SW480 (cell line): ENCODE measurements at places on chromosomes 7 and 10.

DNA sequence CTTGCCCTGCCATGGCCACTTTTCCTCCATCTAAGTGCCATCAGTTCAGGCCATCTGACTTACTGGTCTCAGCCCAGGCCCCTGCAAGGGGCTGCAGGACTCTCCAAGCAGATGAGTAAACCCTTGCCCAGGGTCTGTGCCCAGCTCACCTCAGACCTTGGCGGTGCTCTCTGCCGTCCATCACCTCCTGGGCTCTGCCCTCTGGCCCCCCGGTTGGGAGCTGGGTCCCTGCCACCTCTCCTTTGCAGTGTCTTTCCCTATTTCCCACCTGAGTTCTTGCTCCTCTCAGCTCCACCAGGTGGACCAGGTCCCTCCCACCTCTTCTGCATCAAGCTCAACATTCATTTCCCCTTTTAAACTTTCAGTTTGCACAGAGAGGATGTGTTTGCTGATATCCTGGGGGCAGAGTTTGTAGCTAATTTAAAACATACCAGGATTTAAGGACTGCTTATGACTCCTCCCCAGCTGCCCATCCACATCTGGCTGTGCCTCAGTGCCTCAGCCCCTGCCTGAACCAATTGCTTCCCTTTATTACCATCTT is 135.5 kb downstream of the SLIT1 start:
- no peak for DNase-seq

GRCh38 chr7:40316176-40316575 is 181.4 kb downstream of the SUGCT start:
- DNase-seq = no peak

- DNase-seq = no peak
These were observed 17.5 kb downstream of the INPP5A start for GRCh38 chr10:132554991-132555647.

DNA sequence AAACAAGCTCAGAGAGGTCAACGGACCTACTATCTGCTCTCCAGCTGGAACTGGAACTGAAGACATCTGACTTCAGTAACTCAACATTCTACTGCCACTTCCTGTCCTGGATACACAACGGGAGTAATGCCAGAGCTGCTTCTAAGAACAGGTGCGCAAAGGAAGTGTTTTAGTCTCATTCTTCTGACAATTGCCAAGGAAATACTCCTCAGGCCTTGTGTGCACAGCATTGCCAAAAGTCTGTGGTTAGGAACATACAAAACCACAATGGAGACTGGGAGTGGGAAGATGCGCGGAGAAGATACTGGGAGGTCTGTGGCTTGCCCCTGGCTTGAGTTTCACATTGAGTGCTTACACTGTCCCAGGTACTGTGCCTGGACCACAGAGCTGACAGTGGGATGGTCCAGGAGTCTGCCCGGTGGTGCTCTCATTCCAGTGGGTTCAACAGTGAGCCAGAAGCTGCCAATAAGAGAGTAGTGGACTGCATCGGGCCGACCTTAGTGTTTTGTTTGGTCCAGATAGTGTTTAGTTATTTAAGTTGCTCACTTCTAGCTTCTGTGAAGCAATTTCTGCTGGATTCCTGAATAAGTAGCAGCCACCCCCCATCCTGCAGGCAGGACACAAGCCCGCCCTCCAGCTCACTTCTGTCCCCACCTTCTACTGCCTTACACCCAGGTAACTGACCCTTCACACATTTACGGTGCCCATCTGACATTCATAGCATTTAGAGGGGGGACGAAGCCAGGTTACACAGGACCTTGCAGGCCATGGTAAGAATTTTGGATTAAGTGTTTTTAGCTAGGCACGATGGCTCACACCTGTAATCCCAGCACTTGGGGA is 10.3 kb downstream of the TBL2 start:
- no peak for DNase-seq

DNA sequence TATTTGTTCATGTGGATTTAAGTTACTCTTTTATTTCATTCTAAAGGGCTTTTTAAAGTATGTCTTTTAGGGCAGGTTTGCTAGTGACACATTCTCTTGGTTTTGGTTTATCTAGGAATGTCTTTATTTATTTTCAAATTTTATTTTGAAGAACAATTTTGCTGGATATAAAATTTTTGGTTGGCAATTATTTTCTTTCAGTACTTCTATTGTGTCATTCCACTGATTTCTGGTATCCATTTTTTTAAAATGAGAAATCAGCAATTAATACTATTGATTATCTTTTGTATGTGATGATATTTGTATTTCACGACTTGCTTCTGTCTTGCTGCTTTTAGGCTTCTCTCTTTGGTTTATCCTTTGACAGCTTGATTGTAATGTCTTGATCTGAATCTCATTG is 756.3 kb downstream of the INHBA start:
- DNase-seq = no peak

GRCh38 chr10:95355301-95355700 is 64.5 kb upstream of the PDLIM1 start:
- no peak for DNase-seq

DNA sequence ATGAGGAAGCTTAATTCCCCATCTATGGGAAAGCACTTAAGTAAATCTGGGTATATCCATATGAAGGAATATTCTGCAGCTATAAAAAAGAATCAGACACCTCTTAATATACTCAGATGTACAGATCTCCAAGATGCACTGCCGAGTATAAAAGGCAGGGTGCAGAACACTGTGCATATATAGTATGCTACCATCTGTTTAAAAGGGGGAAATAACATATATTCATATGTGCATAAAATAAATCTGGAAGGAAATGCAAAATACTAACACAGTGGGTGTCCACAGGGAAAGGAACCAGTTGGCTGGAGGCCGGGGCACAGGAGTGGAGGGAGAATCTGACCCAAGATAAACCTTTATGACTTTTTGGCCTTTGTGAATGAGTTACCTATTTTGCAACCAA is 201.4 kb downstream of the SFMBT2 start:
- DNase-seq = no peak

- no peak for DNase-seq
These were observed 54.1 kb downstream of the LAMB1 start for GRCh38 chr7:107948645-107949442.

- peak; percentile 94 for DNase-seq
These were observed 2.3 kb downstream of the HKDC1 start for GRCh38 chr10:69222157-69223027.

DNA sequence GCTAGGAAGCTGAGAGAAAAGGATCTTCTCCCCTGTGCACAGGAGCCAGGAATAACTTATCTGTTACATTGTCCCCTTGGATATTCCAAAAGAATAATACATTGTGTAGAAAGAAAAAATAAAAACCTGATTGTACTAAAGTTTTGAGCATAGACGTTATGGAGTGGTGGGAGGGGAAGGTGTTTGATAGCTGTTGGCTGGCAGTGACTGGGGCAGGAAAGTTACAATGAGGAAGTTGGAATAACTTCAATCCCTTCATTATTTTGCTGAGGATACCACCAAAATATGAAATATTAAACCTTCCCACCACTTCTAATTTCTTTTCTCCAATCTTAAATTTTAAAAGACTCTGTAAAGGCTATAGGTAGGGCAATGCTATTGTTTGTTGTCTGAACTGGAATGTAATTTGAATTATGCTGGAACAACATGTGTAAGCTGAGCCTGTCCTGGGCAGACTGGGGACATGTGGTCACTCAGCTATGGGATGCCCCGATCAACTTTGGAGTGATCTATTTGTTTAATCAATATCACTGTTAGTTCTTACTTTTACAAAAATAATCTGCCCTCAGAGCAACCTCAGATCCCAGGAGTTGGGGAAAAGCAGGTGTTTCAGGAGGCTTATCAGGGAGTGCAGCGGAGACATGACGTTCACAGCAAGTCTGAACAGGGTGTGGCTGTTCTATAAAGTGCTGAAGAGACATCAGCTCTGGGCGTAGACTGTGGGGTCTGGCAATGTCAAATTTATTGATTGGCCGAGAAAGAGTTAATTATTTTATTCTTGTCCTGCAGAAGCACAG is 20.8 kb downstream of the CYP3A43 start:
- no peak for DNase-seq

DNA sequence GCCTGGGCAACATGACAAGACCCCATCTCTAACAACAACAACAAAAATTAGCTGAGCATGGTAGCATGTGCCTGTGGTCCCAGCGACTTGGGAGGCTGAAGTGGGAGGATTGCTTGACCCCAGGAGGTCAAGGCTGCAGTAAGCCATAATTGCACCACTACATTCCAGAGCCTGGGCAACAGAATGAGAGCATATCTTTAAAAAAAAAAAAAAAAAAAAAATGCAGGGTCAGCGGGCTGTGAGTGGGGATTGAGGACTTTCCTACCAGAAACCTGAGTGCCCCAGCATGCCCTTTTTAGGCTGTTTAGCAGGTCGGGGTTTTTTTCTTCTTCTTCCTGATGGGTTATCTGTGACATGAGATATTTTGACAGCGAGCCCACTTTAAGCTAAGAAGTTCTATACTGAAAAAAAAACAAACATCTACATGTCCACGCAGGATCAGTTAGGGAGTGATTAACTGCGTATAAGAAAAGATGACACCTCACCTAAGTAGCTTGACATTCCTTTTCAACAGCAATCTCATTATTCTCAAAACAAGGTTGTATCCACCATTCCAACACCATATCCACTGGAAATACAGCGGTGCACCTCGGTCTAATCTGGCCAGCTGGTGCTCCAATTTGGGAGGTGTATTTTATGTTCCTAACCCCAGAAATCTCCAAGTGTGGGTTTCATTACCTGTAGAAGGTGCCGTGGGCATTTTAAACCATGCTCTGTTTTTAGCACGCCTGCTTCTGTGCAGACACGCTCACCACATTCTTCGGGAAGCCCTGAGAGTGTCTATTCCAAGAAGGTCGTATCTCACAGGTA is 13.8 kb upstream of the RFC2 start:
- no peak for DNase-seq

DNA sequence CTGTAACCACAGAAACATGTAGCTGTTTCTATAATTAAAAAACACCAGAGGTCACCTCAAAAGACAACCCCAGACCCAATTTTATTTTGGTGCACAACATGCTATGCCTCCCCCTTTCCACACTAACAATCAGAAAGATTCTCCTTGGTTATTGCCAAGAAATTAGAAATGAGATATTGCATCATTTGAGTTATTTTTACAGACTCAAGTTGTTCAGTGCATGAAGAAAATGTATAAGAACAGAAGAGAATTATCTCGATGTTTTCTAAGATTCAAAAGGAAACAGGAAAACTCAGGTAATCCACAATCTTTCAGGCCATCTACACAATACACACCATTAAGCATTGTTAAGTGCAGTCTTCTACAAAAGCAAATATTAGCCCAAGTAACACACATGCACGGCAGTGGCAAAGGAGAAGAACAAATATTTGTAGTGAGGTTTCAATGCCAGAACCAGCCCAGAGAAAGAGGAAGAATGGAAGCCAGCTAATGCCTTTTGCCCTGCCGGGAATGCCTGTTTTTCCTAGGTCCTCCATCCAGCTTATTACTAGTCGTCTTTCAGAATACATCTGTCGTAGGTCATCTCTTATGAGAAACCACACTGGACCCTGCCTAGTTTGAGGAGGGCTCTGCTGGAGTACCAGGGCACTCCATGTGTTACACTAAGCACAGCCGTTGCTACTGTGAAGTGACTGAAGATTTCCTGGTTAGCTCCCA is 67.6 kb upstream of the C1GALT1 start:
- DNase-seq = no peak

- no peak for DNase-seq
These were observed 92.8 kb downstream of the VIPR2 start for GRCh38 chr7:159051916-159052315.

DNA sequence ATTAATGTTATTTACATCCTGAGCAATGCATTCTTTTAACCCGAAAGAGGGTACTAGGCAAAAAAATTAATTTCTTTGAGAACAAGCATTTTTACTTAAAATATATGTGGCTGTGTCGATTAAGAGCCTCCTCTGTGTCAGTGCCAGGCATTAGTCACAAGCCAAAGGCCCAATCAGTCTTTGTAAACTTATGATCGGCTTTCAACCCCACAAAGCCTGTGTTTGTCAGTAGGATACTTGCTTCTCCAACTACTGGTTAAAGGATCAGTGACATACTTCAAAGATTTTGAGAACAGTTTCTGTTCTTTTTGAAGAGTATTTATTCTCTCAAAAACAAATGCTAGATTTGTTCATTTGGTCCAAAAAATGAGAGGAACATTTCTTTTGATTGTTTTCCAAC is 159.3 kb downstream of the NRCAM start:
- DNase-seq = no peak

- no peak for DNase-seq
These were observed 618.4 kb upstream of the NRP1 start for GRCh38 chr10:33952692-33953360.

DNA sequence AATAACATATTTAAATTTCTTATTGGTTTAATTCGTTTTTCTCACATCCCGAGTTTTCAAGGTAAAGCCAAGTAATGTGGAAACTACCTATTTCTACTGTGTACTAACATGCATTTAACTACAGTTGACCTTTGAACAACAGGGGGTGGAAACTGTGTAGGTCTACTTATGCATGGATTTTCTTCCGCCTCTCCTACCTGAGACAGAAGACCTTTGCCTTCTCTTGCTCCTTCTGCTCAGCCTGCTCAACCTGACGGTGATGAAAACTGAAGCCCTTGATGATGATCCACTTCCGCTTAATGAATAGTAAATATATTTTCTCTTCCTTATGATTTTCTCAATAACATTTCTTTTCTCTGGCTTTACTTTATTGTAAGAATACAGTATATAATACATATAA is 18.5 kb downstream of the MEOX2 start:
- no peak for DNase-seq

DNA sequence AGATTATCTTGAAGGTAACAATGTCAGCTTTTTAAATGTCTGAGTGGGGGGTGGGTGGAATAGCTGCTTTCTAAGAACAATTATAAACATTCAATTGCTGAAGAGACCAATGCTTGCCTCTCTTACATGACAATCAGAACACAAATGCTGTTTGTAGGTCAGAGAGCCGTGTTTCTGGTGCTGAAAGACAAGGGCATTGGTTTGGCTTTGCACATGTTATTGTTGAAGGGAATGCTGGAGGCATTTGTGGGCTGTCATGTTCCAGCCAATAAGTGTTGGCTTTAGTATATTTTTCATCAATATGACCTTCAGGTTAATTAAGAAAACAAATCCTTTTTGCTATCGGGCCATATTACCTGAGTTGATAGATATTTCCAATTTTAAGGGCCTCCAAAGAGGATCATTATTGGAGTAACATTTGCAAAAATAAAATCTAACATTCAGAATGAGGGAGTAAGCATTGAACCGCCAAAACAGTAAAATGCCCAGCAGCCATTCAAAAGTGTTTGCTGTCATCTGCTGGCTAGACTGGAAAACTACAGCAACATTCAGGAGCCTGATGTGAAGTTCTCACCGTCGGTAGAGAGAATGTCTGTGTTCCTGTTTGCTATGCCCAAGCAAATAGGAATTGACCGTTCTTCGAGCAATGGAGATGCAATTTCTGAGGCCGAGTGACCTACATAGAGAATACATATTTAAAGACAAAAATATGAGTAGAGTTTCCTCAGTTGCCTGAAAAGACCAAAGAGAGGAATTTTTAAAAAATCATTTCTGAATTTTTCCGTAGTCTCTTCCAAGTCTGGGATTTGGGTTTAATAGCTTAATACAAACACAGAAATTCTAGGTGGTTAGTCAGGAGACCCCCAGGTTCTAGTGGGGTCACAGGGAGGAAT is 118.9 kb downstream of the APBB1IP start:
- peak; percentile 63 for DNase-seq
